ENCODE measurements at places on chromosomes 13 and 19.

GRCh38 chr19:23855676-23856075 lies 59.0 kb upstream of the ZNF726 start:
- DNase-seq, result no peak

GRCh38 chr13:20848203-20848602 lies 54.3 kb downstream of the XPO4 start:
- no peak for DNase-seq

- no peak for DNase-seq
These were observed 3.1 kb downstream of the FTL start for GRCh38 chr19:48968179-48968661.

- no peak for DNase-seq
These were observed 200.0 kb downstream of the KLF12 start for GRCh38 chr13:73934215-73934641.

DNA sequence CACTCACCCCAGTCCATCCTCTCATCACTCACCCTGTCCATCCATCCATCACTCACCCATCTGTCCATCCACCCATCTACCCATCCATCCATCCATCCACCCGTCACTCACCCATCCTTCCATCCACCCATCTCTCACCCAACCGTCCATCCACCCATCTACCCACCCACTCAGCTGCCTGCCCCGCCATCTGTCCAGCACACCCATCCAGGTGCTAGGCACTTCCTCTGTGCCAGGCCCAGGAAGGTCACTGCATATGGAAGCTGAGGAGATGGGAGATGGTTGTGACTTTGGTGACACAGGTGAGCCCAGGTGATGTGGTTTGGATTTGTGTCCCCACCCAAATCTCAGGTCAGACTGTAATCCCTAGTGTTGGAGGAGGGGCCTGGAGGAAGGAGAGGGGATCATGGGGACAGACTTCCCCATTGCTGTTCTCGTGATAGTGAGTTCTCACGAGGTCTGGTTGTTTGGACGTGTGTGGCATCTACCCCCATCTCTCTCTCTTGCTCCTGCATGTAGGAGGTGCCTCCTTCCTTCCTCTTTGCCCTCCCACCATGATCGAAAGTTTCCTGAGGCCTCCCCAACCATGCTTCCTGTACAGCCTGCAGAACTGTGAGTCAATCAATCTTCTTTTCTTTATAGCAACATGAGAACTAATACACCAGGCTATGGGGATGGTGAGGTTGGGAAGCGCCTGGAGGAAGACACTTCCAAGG lies 15.9 kb upstream of the C13orf46 start:
- DNase-seq, result no peak

DNA sequence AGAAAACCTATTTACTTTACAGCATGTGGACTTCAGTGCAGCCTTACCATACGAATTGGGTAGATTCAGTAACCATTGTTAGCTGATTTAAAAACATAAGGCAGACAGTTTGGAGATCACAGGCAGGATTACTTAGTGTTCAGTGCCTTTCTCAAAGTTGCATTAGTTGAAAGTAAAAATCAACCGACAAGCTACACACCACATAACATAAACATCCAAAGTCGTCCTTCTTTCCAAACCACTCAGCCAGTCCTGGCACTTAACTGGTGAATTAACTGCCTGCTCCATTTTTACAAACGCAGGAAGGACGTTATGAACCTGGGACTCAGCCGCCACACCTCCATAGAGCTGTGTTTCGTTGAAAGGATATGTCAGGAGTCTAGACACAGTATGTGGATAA lies 91.4 kb downstream of the COL4A1 start:
- no peak for DNase-seq

- peak; percentile 52 for DNase-seq
These were observed 10.6 kb downstream of the FZR1 start for GRCh38 chr19:3516675-3517207.

DNA sequence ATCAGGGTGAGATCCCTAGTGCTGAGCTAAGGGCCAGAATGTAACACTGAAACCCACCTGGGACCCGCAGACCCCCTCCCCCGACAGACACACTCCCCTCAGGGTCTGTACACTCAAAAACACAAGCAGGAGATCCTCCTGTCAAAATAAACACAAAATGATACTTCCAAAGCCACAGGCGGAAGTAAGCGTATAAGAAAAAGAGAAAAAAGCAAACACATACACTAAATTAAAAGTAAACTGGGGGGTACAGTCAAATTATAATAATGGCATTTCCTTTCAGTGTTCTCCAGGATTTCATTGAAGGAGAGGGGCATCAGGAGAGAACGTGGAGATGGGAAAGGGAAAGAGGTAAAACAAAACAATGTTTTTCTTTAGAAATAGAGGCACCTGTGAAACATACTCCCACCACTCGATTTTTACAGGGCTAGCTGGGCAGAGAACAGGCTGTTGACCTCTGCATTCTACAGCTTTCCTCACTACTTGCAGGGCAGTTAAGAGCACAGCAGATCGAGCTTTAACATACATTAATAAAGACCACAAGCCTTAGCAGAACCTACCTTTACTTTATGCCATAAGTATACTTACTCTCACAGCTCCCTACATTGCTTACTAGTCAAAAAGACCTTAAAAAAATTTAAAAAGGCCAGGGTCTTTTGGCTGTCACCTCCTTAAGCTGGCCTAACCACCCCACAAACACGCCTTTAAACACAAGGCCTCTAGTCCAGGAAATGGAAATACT lies 5.3 kb downstream of the ZIC5 start:
- no peak for DNase-seq

DNA sequence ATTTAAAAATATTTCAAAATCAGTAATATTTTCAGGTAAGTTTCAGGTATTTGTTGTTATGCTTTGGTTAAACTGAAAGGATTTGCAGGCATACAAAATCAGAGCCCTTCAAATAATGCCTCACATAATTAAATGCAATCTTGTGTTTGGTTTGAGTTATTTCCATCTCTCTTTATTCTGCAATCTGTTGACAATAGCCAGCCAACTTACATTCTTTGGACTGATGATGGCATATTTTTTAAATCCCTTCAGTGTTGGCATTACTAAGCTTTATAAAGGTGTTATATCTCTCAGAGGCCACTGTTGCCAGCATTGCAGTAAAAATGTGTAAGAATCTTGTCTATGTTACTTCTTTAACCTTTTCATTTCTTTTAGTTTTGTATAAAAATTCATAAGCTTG lies 257.2 kb upstream of the RFC3 start:
- DNase-seq, result no peak

DNA sequence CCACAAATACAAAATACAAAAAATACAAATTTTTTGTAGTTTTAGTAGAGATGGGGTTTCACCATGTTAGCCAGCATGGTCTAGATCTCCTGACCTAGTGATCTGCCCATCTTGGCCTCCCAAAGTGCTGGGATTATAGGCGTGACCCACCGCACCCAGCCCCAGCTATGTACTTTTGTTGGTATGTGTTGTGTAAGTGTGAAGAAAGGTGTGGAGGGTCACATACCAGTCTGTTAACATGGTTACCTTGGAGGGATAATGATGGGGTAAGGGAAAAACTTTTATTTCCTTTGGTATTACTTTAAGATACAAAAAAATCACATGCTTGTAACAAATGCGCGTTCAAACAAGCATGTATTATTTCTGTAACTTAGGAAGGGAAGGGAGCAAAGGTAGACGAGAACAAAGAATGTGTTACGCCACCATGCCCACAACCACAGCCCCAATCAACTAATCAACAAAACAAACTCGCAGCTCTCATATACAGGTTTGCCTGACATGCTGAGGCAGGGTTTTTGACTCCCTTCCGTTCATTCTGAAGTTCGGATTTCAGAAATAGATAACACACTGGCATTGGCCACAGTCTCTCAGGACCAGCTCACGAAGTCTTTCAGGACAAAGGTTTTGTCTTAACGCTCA lies 13.5 kb upstream of the VWA8 start:
- DNase-seq, result peak; percentile 10

DNA sequence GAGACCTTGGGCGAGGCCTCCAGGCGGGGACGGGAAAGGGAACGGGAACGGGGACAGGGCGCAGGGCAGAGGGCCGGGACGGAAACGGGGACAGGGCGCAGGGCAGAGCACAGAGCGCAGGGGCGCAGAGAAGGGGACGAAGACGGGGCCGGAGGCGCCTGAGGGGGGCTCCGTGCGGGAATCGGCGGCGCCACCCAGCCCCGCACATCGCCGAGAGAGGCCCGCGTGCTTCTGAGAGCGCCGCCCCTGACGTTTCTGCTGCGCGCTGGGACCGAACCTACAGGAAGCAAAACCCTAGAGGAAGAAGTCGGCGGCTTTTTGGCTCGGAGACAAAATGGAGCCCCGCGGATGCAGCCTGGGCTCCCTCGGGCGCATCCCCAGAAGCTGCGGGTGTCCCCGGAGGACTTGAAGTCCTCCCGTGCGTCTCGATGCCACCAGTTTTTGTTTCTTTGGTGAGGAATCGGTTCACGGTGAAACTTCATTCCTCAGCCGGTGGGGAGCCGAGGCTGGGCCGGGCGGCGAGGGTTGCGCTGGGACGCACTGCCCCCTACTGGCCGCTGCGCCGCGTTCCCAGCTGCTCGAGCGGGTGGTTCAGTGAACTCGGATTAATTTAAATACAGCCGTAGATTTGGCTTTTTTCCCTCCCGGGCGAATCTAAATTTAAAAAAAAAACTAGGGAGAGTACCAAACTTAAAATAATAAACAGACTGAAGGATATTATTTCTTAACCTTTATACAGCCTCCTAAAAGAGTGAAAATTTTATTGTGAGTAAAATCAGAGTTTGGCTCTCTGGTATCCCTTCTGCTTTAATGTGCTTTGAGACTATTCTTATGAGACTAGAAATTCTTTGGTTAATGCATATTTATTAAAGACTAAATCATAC lies 350.0 kb upstream of the ARGLU1 start:
- peak; percentile 62 for DNase-seq

GRCh38 chr13:32173881-32174280 lies 141.3 kb downstream of the ZAR1L start:
- no peak for DNase-seq

DNA sequence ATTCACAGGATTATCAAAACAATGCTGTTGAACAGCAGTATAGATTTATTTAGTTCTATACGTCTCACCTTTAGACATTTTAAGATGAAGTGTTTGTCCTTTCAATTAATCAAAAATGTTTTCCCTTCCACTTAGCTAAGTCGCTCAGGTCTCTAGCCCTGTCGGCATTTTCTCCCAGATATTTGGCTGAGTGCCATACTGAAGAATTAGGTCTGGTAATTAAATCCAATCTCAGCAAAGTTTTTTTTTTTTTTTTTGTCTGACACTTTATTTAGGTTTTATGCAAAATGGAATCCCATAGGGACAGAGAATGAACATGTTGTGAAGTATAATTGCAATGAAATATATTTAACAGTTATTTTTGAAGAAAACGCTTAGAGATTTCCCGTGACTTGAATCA lies 44.1 kb downstream of the RFC3 start:
- DNase-seq, result no peak

- DNase-seq, result no peak
These were observed 94.7 kb upstream of the RAP2A start for GRCh38 chr13:97339019-97339987.

DNA sequence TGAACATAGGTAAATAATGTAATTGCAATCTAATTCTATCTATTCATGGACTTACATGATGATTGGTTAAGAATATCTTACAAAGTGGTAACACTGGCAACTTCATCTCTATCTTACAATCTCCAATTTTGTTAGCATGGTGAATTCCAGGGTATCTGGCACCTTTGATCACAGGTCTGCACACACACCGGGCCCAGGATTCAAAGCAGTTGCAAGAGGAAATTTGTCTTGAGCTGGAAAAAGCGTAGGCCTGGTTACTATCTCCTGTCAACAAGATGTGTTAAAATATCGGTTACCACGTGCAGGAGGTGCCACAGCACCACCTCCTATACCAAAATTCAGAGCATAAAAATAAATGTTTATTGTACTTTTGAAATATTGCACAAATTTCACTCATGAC lies 2428.4 kb downstream of the PCDH9 start:
- DNase-seq, result no peak

DNA sequence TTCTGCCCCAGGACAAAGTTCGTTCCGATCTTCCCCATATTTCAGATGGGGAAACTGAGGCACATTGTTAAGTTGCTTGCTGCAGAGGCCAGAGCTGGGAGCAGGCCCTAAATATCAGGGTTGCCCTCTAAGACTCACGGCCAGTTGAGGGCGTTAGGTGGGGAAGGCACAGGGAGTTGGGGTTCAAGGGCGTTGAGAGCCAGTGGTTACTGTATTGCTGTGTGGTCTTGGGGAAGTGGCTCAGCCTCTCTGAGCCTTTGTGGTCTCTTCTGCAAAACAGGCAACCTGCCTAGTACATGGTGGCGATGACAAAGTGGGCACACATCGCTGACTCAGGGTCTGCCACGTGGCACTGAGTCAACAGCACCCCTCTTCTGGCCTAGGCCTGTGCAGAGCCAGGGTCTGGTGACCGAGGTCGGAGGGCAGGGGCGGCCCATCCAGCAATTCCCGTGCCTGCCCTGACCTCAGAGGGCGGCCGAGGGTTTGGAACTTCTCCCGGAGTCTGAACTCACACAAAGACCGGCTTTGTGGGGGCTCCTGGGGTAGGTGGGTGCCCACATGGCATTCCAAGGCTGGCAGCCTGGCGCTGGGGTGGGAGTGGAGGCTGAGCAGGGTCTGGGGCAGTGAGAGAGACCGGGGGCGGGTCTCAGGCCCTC lies 10.2 kb downstream of the TNFAIP8L1 start:
- DNase-seq, result no peak

- peak; percentile 27 for DNase-seq
These were observed 4.9 kb upstream of the LYPD3 start for GRCh38 chr19:43470288-43470687.

DNA sequence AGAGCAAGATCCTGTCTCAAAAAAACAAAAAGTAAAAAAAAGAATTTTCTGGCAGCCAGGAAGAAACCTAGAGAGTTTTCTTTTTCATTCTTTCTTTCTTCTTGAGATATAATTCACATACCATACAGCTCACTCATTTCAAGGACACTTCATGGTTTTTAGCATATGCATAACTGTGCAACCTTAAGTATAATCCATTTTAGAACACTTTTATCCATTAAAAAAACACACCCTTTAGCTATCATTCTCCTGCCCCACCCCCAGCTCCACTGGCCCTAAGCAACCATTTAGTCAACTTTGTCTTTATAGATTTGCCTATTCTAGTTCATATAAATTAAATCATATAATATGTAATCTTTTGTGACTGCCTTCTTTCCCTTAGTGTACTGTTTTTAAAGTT lies 8.1 kb upstream of the IPO5 start:
- DNase-seq, result no peak

GRCh38 chr19:4870025-4870700 lies 2.7 kb upstream of the PLIN3 start:
- peak; percentile 16 for DNase-seq

- peak; percentile 31 for DNase-seq
These were observed 12.3 kb upstream of the CADM4 start for GRCh38 chr19:43651758-43652545.

- no peak for DNase-seq
These were observed 1321.5 kb downstream of the UQCRFS1 start for GRCh38 chr19:27891411-27891810.

All from CD4-positive, alpha-beta T cell treated with Interleukin-15 for 4 hours (primary cell).